ENCODE measurements at places on chromosomes 11 and 22. TPM values are rescaled to one million over a fixed set of nuclear protein-coding genes. Genes with fewer than 3 reads are reported as not detected.
A peak's percentile ranks its signal among the peaks of the same experiment; 100 is the strongest.

OR2AG1 gene
- total RNA-seq, result not detected

TSGA10IP gene
- not detected for total RNA-seq

KCTD21 gene
- total RNA-seq, result 4.3 TPM

HBG1 gene
- 1.0 TPM for total RNA-seq

DNA sequence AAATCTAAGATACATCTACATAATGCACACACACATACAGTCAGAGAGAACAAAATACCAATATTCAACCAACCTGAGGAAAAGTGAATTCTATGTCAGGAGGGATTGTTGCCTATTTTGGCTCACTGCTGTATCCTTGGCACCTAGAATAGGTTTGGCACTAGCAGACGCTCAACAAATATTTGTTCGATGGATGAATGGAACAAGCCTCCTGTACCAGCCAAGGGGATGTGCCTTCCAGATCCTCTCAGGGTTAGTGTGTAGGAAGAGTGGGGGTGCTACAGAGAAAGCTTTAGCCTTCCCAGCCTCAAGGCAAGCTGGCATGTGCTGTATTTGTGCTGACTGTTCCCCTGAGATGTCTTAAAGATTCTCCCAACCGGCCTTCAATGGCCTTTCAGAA, 23.3 kb upstream of the POU2AF1 start:
- DNase-seq, result no peak

GRCh38 chr11:78717041-78717440, 142.4 kb upstream of the NARS2 start:
- DNase-seq, result no peak

DNA sequence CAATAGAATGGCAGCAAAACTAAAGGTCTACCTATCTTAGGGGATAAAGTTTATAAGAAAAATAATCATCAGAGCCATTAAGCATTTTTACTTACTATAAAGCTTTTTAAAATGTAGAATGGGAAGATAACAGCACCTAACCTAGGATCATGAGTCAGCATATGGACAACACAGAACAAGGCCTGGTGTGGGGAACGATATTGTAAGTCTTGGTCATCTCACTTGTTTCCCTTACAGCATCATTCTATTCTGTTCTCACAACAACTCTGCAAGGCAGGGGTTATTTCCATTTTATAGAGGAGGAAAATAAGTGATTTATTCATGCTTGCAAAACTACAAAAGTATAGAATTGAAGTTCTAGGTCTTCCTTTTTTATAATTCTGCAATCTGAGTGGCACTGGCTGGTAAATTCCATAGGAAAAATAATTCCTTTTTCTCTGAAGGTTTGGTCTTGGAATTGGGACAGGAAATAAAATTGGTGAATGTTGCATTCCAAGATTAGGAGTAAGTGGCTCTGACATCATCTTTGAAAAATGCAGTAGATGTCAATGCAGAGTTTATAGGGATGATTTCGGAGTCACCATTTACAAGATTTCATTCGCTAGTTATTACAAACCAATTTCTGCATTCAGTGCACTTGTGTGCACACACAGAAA, 423.0 kb downstream of the DYNC2H1 start:
- DNase-seq, result no peak

DNA sequence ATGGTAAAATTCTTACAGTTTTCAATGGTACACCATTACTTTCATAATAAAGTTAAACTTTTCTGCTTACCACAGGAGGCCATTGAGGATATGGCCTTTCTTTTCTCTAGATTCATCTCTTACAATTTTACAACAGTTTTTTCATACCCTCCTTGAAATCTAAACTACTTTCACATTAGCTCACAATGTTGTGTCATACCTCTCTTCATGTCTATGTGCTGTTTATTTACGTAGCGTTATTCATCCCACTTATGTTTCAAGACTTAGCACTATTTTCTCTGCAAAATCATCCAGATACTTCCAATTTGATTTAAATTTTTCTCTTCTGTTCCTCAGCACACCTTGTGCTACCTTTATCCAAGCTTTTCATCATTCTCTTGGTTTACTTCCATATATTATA, 123.3 kb downstream of the METTL15 start:
- DNase-seq, result no peak

DNA sequence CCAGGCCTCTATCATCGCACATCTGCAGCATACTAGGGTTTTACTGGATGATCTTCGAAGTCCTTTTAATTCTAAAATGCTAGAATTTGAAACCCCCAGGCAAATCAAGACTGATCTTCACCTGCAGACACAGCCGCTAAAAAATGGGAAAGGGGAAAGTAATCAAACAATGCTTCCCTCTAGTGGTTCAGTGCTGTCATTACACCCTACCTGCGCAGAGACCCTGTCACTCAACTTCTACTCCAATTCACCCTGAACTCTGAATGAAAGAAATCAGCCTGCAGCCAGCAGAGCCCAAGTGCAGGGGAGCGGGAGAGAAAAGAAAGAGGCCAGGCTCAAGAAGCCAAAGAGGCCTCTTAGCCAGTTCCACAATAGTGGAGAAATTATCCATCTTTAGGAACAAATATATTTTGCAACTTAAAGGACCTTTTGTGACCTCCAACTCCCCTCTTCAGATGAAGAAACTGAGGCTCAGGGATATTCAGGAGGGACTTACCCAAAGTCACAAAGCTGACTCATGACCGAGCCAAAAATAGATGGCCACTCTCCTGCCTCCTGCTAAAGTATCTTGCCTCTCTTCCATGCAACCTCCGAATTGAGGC, 33.0 kb downstream of the SERGEF start:
- DNase-seq, result peak; percentile 14

DNA sequence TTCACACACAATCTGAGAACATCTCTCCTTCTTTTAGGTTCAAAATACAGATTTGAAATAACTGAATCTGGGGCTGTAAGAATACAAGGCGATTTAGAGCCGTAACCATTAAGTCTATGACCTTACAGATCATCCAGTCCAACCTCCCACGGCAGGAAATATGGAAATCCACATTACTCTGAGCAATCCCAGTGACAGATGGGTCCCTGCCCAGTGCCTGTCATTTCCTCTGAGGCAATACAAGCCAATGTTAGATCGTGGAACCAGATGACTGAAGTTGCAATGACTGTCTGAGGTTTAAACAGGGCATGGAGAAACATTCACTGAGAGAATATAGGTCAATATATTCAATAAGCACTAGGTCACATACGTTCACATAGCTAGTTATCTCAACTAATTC, 77.4 kb upstream of the OR5AK2 start:
- no peak for DNase-seq

GRCh38 chr11:26708736-26709456, 13.0 kb downstream of the SLC5A12 start:
- no peak for DNase-seq

DNA sequence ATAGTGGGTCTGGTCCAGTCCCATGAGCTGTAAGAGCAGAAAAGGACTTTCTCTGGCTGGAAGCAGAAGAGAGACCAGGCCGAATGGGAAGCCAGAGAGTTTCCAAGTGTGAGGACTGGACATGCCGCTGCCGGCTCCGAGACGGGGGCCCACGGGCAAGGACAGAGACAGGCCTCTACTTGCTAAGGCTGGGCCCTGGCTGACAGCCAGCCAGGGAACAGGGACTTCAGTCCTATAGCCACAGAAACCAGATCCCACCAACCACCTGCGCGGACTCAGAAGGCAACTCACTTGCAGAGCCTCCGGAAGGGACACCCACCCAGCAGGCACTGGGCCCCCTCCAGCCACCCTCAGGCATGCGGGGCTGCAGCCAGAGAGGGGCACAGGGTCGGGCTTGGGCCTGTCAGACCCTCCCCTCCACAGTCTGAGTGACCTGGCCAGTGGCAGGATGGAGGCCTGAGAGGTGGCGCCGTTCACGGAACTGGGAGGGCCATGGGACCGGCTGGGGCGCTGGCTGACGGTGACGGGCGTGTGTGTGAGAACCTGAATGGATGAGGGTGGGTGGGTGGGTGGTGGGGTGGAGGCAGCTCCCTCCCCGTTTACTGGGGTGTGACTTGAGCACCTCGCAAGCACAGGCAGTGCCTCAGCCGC, 47.8 kb upstream of the A4GALT start:
- DNase-seq, result no peak

- no peak for DNase-seq
Measured at GRCh38 chr22:44094751-44095302, 70.7 kb downstream of the PARVB start.

- DNase-seq, result no peak
Measured at GRCh38 chr11:16081382-16082094, 274.8 kb downstream of the SOX6 start.

DNA sequence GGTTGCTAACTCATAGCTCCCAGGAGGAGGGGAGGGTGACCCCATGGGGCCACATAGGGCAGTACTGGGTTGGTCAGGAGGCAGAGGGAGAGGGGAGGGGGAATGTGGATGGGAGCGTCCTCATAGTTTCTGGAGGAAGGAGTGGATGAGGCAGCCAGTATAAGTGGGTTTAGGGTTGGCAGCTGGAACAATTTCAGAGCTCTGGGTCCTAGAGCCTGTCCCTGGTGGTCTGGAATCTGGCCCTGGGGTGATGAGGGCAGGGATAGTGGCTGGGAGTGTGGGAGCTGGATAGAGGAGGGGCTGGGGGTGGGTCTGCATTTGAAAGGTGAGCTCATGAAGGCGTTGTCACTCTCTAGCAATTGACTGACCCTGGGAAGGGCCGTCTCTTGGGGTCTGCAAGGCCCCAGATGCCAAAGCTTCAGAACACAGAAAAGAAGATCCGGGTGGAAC, 5.3 kb upstream of the MRGPRG start:
- no peak for DNase-seq

DNA sequence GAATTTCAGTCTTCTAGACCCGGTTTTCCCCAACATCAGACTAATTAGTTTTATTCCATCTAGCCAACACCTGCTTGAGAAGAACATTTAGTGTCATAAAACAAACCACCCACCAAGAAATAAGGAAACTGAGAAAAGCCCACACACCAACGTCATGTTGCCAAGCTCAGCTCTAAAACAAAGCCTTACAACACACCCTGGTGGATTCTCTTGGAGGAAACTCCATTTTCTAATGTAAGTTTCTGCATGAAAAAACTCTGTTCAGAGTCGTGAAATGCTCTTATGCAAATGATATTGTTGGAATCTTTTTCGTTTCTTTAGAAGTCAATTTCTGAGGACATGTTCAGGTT, 105.0 kb upstream of the RAG2 start:
- DNase-seq, result no peak

DNA sequence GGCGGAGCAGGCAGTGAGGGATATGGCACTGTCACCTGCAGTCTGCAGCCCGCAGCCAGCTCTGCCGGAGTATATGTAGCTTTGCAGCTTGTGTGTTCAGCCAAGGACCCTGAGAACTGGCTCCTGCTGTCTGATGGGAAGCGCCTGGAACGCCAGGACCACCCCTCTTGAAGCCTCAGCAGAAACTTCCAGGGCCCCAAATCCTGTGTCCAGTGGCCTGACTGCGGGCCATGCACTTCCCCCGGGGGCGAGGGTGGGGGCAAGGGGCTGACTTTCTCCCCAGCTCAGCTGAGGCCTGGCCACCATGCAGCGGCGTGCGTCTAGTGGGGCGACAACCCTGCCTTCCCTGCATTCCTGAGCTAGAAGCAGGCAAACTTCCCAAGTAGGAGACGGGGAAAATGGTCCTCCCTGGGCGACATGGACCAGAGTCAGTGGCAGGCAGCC, 32.3 kb downstream of the PISD start:
- no peak for DNase-seq

- no peak for DNase-seq
Measured at GRCh38 chr11:12724301-12725054, 50.3 kb downstream of the TEAD1 start.
